CD4-positive, alpha-beta T cell treated with Interleukin-4 for 1 hour (primary cell): ENCODE measurements at places on chromosomes 11 and 22.

DNA sequence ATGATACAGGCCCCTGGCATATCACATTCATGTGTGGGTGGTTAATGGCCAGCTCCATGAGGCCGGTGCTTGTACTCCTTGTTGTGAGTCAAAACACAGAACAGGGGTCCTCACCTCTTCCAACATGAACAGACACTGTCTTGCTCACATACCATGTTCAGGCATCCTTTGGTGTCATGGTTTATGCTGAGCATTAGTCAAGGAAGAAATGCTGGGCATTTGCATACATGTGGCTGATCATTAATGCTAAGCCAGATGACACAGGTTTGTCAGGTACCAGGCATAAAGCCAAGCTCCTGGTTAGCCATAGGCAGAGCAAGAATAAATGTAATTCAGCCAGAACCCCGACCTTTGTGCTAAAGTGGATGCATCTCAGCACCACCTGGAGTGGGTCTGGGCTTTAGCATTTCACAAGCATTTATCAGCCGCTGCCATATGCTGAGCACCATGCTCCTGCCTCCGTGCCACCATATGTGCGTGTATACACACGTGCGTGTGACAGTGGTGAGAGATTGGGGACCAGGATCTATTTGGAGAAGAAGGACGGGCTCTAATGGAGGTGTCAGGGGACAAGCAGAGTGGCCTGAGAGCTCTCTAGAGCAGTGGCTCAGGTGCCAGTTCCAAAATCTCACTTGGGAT is 55.0 kb downstream of the MICAL2 start:
- no peak for DNase-seq

- no peak for DNase-seq
Observed at GRCh38 chr11:38598418-38598817, 2000.4 kb upstream of the RAG2 start.

DNA sequence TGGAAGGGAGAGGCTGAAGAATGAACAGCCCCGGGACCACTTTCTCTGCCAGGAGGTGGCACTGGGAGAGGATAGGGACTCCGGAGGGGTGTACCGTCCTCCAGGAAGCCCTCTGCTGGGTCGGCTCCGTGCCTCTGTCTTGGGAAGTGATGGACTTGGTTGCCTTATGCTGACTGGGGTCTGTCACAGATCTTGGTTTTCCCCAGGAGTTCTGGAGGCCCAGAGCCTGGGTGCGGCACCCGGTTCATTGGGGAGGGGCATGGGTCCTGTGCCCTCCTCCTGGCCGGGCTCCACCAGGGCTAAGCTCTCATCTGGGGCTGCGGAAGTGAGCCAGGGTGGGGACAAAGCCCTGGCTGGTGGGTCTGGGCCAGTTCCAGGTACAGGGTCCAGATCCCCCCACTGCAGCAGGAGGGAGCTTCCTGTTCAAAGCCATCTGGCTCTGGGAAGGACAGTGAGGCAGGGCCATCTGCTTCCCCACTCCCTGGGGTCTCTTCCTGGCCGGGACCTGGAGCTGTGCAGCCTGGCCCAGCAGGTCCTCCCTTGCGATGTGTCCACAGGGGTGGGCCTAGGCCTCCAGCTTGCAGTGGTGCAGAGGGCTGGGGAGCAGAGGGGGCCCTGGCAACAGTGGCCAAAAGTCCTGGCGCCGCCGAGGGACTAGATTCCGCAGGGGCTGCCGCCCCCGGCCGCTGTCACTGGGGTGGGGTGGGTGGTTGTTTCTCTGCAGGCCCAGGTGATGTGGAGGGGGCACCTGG is 1.1 kb upstream of the AP2A2 start:
- DNase-seq, result no peak

DNA sequence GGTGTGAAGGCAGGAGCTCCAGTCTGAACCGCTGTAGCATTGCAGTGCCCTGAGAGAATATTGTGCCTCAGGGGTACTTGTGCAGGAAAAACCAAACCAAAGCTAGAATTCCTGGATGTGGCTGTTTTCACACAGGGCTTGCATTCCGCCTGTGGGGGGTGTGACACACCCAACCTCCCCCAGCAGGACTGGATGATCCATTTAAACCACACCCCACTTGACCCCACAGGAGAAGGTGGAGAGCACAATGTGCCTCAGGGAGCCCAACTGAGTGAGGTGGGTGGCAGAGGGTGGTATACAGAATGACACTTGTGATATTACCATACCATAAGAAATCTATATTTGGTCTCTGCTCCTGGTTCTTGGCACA is 66.9 kb upstream of the SLC22A12 start:
- no peak for DNase-seq

- no peak for DNase-seq
Observed at GRCh38 chr11:128948583-128948982, 5.9 kb upstream of the TP53AIP1 start.

DNA sequence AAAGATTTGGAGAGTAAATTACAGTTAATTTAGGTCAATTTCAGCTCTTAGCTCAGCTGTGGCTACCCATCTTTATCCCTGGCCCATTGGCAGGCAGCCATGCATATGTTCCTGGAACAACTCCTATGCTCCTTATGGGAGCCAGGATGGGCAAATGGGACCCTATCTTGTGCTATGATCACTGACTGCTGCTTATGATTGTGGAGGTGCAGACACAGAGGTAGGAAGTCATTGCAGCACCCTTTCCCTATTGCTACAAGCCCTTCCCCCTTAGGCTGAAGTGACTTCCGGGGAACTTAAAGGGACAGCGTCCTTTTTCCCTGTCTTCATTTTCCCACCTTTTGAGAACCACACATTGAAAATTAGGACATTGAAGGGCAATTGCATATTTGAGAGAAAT is 112.7 kb downstream of the FCHSD2 start:
- DNase-seq, result no peak

- no peak for DNase-seq
Observed at GRCh38 chr22:39722501-39722900, 151.9 kb downstream of the CACNA1I start.

DNA sequence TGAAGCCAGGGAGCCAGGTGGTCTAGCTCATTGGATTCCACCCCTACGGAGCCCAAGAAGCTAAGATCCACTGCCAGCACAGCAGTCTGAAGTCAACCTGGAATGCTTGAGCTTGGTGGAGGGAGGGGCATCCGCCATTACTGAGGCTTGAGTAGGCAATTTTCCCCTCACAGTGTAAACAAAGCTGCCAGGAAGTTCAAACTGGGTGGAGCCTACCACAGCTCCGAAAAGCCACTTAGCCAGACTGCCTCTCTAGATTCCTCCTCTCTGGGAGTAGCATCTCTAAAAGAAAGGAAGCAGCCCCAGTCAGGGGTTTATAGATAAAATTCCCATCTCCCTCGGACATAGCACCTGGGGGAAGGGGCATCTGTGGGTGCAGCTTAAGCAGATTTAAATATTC is 620.3 kb downstream of the NELL1 start:
- DNase-seq, result no peak

GRCh38 chr11:108224911-108225786 is 2.3 kb downstream of the ATM start:
- peak; percentile 87 for DNase-seq

DNA sequence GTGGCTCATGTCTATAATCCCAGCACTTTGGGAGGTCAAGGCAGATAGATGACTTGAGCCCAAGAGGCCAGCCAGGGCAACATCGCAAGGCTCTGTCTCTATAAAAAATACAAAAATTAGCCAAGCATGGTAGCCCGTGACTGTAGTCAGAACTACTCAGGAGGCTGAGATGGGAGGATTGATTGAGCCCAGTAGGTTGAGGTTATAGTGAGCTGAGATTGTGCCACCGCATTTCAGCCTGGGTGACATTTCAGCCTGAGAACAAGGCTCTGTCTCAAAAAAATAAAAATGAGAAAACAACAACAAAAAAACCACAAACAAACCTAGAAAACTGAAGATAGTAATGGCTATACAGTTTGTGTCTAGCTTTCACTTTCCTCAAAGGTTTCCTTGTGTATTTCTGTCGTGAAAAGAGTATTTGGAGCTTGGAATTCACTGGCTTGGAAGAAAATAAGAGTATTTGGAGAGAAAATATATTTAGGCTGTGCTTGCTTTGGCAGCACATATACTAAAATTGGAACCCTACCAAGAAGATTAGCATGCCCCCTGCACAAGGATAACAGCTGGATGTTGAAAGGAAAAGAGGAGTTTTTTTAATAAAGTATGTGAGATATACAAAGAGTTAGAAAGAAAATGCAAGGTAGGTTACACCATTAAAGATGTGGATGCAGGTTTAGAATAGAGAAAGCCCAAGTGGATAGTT is 3.9 kb upstream of the BIRC3 start:
- DNase-seq, result peak; percentile 61

DNA sequence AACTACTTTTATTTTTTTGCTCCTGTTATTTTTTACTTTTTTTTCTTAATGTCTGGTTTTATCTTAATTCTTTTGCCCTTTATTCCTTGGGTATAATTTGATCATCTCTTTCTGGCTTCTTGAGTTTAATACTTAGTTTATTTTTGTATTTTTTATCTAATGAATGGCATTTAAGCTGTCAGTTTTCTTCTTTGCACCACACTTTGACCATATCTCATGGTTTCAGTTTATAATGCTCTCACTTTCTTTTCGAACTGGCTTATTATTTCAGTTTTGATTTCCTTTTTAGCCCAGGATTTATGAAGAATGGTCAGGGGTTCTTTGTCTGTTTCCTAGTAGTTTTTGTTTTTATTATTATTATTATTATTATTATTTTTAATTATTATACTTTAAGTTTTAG is 48.3 kb downstream of the QSER1 start:
- no peak for DNase-seq

DNA sequence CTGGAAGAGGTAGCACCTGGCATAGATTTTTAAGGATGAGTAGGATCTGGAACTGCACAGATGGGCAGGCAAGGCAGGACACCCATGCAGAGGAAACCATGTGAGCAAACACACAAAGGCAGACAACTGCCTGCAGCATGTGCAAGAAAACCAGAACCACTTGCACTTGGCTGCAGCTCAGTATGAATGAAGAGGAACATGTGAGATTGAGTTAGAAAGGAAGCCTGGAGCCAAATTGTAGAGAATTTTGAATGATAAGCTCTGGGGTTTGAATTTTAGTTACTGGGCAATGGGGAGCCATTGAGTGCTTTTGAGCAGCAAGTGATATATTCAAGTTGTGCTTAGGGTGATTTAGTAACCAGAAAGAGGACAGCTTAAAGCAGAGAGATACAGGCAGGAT is 583.4 kb downstream of the SOX6 start:
- no peak for DNase-seq

GRCh38 chr11:13046637-13047570 is 37.8 kb downstream of the RASSF10 start:
- no peak for DNase-seq

GRCh38 chr11:133991101-133991500 is 34.3 kb upstream of the IGSF9B start:
- no peak for DNase-seq

DNA sequence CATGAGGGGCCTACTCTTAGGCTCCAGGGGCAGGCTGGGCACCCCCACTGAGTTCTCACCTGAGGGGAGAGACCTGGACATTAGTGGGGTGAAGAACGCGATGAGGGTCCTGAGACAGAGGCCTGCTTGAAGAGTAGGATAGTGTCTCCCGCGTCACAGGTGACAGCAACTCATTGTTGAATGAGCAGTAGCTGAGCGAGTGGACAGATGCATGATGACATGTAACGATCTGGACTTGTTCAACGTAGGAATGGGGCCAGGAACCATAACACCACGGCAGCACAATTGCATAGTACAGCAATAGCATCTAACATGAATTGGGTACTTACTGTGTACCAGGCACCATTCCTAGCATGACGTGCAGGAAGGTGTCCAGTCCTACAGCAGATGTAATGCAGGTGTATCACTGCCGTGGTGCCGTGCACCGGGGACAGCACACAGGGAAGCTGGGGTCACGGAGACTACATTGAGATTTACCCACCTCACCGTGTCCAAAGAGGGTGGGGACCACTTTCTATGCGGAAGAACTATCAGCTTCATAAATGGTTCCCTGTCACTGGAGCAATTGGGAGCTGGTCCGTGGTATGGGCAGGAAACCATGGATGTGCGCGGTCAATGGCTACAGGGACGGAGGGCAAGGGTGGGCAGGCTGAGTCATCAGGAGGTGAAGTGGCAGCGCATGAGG is 1019.1 kb downstream of the TBC1D22A start:
- DNase-seq, result no peak

DNA sequence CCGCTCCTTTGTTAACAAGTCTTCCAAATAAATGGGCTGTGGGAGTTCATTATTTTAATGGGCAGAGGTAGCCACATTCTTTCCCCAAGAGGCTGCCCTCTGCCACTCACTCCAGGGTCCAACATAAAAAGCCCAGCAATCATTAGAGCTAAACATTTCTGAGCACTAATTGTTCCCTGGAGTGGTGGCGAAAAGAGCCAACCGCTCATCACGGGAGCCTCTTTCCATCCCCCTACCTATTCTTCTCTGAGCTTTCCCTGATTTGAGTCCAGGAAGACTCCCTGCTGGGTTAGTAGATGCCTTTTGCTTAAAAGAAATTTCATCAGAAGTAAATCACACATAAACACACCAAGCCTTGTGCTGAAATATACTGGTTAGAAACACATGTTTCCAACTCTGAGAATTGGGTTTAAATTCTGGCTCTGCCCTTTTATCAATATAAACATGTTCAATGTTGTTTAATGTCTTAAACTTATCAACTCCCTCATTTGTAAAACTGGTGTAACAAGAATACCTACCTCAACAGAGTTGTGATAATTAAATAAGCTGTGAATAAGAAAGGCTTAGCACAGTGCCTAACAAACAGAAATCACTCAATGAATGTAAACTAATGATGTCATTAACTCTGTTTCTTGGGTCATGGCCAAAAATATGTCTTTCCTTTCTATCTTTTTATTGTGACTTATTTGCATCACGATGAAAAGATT is at the start of gene OR5A2:
Gene OR5A2 (minus strand): TSS at position 53 of the 707 bp plus-strand sequence. CDS start 3,460 bp downstream, outside the sequence.
- DNase-seq, result no peak
